CD8-positive, alpha-beta memory T cell (primary cell): ENCODE measurements at places on chromosomes 6 and 20. TPM values are rescaled to one million over a fixed set of nuclear protein-coding genes. Genes with fewer than 3 reads are reported as not detected.

DNA sequence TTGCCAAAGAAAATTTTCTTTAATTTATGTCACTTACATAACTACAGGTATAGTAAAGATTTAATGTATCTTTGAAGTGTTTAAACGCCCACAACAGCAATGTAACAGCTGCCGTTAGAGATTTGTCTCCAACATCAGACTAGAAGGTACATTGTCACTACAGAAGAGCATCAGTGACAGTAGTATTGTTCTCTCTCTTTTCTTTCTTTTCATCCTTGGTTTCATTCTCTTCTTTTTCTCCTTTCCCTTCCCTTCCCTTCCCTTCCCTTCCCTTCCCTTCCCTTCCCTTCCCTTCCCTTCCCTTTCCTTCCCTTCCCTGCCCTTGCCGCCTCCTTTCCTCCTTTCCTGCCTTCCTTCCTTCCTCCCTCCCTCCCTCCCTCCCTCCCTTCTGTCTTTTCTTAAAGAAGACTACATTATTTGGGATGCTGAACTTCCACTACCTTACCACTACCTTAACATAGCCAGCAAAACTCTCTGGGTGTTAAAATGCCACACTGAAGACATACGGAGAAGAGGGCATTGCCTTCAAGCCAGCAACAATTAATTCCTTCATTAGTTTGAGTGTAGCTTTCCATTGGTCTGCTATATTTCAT is 663.9 kb downstream of the DOK5 start:
- no peak overlapping the region for H3K27ac ChIP-seq
- no peak for DNase-seq
- H3K36me3 ChIP-seq = no peaks in the 10 kb centered on the region
- no peak overlapping the region for H3K4me3 ChIP-seq
- H3K27me3 ChIP-seq = no peaks in the 10 kb centered on the region

DNA sequence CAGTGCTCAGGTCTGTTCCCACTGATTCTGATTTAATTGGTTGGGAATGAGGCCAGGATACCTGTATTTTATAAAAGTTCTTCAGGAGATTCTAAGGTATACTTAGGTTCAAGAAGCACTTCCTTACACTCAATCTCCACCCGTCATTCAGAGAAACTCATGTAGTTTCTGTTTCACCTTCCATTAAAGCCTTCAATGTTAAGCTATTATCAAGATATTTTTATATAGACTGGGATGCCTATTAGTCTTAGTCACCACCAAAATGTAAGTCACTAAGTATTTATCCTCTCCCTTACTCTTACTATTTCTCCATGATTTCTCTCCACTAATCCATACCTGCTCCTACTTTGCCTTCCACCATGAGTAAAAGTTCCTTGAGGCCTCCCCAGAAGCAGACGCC is 38.1 kb upstream of the GCLC start:
- H3K4me1 ChIP-seq = no peaks in the 10 kb centered on the region
- H3K27me3 ChIP-seq = no peaks in the 10 kb centered on the region
- no peak overlapping the region for H3K27ac ChIP-seq
- no peaks in the 10 kb centered on the region for H3K36me3 ChIP-seq
- DNase-seq = no peak

GRCh38 chr6:118876198-118876597 is 17.8 kb upstream of the ASF1A start:
- peaks cover 11% of the 10 kb centered on the region for H3K4me1 ChIP-seq
- no peak overlapping the region for H3K4me3 ChIP-seq
- H3K27me3 ChIP-seq = no peaks in the 10 kb centered on the region
- no peaks in the 10 kb centered on the region for H3K36me3 ChIP-seq

DNA sequence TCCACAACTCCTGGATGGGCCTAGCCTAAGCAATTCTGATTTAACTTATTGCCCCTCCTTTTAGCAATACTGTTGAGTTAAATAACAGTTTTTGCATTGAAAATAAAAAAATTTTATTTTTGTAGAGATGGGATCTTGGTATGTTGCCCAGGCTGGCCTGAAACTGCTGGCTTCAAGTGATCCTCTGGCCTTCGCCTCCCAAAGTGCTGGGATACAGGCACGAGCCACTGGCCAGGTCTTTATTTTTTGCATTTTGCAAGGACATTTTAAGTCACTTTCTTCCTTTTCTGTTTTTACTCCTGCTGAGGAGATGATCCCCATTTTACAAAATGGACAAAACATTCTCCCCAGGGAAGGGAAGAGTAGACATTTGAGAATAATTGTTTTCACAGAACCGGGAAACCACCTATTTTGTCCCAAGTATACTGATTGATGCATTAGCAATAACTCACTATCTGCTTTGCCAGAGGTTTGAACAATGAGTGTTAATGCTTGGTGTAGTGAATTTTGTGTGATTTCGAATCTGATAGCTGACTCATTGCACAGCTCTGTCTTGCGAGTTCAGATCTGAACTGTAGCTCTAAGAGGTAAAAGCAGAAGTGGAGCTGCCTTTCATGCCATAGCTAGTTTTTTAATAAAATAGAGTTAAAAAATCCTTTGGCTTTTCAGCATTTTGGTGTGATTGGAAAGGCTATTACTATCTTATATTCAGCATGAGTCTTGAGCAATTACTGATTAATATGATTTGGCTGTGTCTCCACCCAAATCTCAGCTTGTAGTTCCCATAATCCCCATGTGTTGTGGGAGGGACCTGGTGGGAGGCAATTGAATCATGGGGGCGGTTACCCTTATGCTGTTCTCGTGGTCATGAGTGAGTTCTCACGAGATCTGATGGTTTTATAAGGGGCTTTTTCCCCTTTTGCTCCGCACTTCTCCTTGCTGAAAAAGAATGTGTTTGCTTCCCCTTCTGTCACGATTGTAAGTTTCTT is 20.9 kb downstream of the IGF2R start:
- H3K27ac ChIP-seq = peak overlapping the region; percentile 47
- no peaks in the 10 kb centered on the region for H3K36me3 ChIP-seq
- H3K4me1 ChIP-seq = peaks cover 35% of the 10 kb centered on the region
- no peaks in the 10 kb centered on the region for H3K27me3 ChIP-seq
- no peak for DNase-seq
- no peak overlapping the region for H3K4me3 ChIP-seq

- H3K27ac ChIP-seq = no peak overlapping the region
- no peaks in the 10 kb centered on the region for H3K36me3 ChIP-seq
- H3K4me3 ChIP-seq = no peak overlapping the region
- no peaks in the 10 kb centered on the region for H3K27me3 ChIP-seq
- no peak for DNase-seq
Measured at GRCh38 chr20:11894062-11894461, 23.6 kb upstream of the BTBD3 start.

- no peak for DNase-seq
- H3K27ac ChIP-seq = no peak overlapping the region
- H3K27me3 ChIP-seq = no peaks in the 10 kb centered on the region
- no peaks in the 10 kb centered on the region for H3K36me3 ChIP-seq
Measured at GRCh38 chr20:24690408-24690807, 221.0 kb downstream of the SYNDIG1 start.

DNA sequence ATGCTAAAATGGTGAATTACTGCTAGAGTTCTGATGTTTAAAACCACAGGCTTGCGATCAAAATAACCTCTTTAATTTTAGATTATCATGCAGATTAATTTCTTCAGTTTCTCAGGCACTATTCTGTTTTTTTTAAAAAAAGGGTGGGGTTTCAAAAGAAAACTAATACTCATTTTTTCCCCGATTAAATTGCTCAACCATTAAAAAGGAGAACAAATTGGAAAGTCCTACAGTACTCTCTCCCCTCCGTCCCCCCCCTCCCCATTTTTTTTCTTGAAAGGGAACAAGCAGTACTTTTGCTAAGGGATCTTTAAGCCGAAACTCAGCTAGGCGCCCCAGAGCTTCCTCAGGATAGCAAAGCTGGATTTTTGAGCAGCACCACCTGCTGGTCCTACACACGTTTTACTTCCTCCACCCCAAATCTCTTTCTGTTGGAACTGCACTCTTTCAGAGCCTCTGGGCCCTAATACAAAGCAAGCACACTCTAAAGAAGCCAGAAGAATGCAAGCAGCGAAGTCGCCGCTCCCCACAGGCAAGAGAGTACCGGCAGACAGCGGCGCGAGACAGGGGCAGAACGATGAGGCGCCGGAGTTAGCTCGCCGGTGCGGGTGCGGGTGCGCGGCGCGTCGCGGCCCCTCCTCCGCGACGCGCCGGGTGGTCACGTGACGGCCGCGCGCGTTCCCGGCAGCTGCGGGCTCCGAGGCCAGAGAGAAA is at the start of gene RNF146:
RNF146 (plus strand) TSS at position 687 of the 714 bp plus-strand sequence. CDS start 13,475 bp downstream, outside the sequence.
- DNase-seq = peak; percentile 73
- peak within 1 kb of the TSS; percentile 91 for H3K27ac ChIP-seq
- no peaks in the 10 kb centered on the region for H3K36me3 ChIP-seq
- no peaks in the 10 kb centered on the region for H3K27me3 ChIP-seq

CST4 gene
- not detected for polyA plus RNA-seq

TRIM31 gene
- not detected for polyA plus RNA-seq

ARFGEF3 gene
- not detected for polyA plus RNA-seq

UNC93A gene
- polyA plus RNA-seq = not detected
